ENCODE measurements at places on chromosomes 4 and X.

- no peak for DNase-seq
- no peaks in the 10 kb centered on the region for H3K4me1 ChIP-seq
- H3K4me3 ChIP-seq: no peak overlapping the region
- no peak overlapping the region for H3K27ac ChIP-seq
Observed at GRCh38 chr4:113745711-113746110, 15.8 kb downstream of the CAMK2D start.

GRCh38 chr4:110654254-110654635, 31.4 kb upstream of the PITX2 start:
- no peaks in the 10 kb centered on the region for H3K4me1 ChIP-seq
- no peak overlapping the region for H3K4me3 ChIP-seq
- no peaks in the 10 kb centered on the region for H3K27me3 ChIP-seq

DNA sequence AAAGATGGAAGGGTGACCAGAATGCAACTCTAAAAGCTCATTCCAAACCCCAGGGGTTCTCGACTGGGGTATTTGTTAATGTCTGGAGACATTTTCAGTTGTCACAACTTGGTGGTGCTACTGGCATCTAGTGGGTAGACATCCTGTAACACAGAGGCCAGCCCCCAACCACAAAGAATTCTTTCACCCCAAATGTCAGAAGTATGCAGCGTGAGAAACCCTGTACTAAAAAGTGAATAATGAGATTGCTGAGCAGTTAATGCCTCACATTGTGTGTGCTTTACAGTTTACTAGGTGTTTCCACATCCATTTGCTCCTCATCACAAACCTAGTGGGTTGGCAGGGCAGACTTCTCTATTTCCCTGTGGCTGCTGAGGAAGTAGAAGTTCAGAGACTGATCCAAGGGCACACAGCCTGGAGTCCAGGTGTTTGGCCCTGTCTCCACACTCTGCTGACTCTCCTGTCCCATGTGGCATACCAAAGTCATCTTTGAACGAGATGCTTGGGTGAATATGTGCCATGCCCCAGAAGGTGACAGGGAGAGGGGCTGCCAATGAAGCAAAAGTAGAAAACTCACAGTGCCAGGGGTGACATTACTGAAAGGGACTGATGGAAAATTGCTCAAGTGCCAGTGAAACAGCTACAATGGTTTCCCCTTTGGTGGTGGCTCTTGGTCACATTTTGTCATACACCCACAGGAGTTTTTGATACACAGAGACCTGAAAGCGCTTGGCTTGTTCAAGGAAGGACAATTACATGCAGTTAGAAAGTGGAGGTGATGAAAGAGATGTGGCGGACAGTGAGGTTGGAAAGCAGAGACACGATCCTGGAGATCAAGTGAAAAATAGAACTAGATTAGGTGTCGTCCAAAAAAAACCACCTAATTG, 10.1 kb upstream of the TMEM154 start:
- H3K4me3 ChIP-seq: no peak overlapping the region
- no peak for DNase-seq
- no peak overlapping the region for H3K27ac ChIP-seq
- no peaks in the 10 kb centered on the region for H3K36me3 ChIP-seq
- H3K27me3 ChIP-seq: no peaks in the 10 kb centered on the region

GRCh38 chr4:34158878-34159277, 2085.4 kb downstream of the ARAP2 start:
- H3K36me3 ChIP-seq: no peaks in the 10 kb centered on the region
- DNase-seq: no peak
- no peaks in the 10 kb centered on the region for H3K4me1 ChIP-seq
- no peaks in the 10 kb centered on the region for H3K27me3 ChIP-seq

DNA sequence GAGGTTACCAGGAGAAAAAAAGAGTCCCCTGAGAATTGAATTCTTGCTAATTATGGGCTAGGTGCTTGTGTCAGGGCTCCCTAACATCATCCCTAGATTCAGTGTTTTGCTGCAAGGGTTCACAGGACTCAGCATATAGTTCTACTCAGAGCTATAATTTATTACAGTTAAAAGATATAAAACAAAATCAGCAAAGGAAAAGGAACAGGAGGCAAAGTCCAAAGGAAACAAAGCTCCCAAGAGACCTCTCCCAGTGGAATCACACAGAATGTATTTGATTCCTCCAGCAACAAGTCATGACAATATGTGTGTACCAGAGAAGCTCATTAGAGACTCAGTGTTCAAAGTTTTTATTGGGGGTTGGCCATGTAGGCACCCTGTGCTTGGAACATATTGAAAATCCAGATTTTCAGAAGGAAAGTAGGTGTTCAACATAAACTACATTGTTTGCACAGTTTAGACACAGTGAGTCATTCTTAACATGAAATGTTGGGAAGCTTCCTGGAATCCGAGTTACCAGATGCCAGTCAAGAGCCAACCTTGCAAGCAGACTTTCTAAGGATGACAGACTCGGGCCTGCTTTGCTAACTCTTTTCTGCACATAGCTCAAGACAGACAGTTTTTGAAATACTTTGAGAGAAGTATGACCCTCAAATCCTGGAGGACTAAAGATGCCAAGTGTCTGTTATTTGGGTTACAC, 311.3 kb upstream of the EMCN start:
- no peak for DNase-seq
- H3K4me3 ChIP-seq: no peak overlapping the region
- no peak overlapping the region for H3K27ac ChIP-seq

GRCh38 chr4:118398226-118399090, 45.7 kb upstream of the PRSS12 start:
- H3K27me3 ChIP-seq: no peaks in the 10 kb centered on the region
- DNase-seq: no peak
- no peaks in the 10 kb centered on the region for H3K4me1 ChIP-seq
- no peaks in the 10 kb centered on the region for H3K36me3 ChIP-seq
- H3K4me3 ChIP-seq: no peak overlapping the region
- no peak overlapping the region for H3K27ac ChIP-seq

DNA sequence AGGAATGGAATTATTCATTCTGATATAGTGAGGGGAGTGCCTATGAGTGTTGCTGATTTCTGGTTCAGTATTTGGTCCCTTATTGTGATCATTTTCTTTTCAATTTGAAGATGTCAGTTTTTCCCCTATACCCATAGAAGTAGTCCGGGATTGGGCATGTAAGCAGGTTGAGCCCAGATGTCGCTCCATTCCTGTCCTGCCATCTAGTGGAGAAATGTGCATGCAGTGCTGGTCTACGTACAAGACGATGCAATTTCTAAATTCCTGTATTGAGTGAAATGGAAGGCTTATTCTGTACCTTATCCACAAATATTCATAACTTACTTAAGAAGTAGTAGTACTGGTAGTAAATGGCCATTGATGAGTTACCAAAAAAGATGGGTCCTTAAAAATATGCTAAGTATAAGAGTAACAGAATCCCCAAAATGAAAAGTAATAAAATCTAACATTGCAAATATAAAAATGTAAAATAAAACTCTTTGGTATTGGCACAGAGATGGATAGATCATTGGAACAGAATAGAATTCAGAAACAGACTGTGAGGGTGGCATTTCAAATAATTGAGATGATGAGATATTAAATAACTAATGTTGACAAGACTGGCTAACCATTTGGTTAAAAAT, 60.9 kb downstream of the UGT8 start:
- H3K4me1 ChIP-seq: no peaks in the 10 kb centered on the region
- no peak overlapping the region for H3K27ac ChIP-seq
- H3K36me3 ChIP-seq: no peaks in the 10 kb centered on the region
- no peak overlapping the region for H3K4me3 ChIP-seq
- H3K27me3 ChIP-seq: no peaks in the 10 kb centered on the region

- H3K36me3 ChIP-seq: no peaks in the 10 kb centered on the region
- H3K27ac ChIP-seq: no peak overlapping the region
- no peak for DNase-seq
- H3K4me1 ChIP-seq: no peaks in the 10 kb centered on the region
- H3K27me3 ChIP-seq: peaks cover 4% of the 10 kb centered on the region
- H3K4me3 ChIP-seq: no peak overlapping the region
Observed at GRCh38 chrX:1466971-1467561, 14.4 kb upstream of the ASMTL start.

GRCh38 chr4:112889199-112889598, 160.3 kb upstream of the ANK2 start:
- DNase-seq: no peak
- H3K27me3 ChIP-seq: no peaks in the 10 kb centered on the region
- peak overlapping the region; percentile 50 for H3K4me3 ChIP-seq
- no peaks in the 10 kb centered on the region for H3K4me1 ChIP-seq

- H3K27ac ChIP-seq: no peak overlapping the region
- peak overlapping the region; percentile 25 for H3K4me3 ChIP-seq
- H3K4me1 ChIP-seq: peaks cover 11% of the 10 kb centered on the region
Observed at GRCh38 chr4:48343035-48343434, 1.7 kb downstream of the SLAIN2 start.

DNA sequence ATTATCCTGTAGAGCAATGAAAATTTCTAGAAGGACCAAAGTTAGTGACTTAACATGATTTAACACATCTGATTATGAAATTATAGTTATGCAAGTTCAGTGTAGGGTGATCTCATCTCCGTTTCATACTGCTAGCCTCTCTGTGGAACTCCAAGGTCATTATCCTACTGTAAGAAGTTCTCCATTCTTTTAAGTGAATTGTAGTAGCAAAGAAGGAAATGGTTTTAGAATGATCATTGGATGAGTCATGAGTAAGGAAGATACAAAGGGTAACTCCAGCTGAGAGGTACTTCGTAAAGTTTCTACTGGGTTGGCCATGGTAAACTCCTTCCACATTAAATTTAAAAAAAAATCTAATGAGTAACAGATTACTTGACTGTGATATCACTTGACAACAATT, 215.0 kb upstream of the GIMD1 start:
- H3K27me3 ChIP-seq: no peaks in the 10 kb centered on the region
- H3K4me3 ChIP-seq: no peak overlapping the region
- H3K27ac ChIP-seq: no peak overlapping the region

GRCh38 chr4:100248476-100248875, 58.2 kb upstream of the DDIT4L start:
- H3K27me3 ChIP-seq: no peaks in the 10 kb centered on the region
- no peaks in the 10 kb centered on the region for H3K4me1 ChIP-seq
- no peak overlapping the region for H3K27ac ChIP-seq
- H3K36me3 ChIP-seq: no peaks in the 10 kb centered on the region
- no peak for DNase-seq
- no peak overlapping the region for H3K4me3 ChIP-seq

DNA sequence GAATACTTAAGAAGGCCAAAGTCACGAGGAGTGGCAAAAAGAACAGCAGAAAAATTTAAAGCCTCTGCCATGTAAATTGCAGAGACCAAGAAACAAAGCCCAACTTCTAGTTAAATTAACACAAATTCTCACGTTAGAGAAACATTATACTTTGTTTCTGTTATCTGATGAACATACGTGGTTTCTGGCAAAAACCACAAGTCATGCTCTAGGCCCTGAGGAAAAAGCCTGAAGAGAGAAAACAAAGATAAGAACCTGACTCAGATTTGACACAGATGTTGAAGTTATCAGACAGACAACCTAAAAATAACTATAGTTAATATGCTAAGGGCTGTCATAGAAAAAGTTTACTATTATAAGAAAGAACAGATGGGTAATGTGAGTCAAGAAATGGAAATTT, 149.1 kb upstream of the PCDH10 start:
- H3K4me1 ChIP-seq: no peaks in the 10 kb centered on the region
- H3K36me3 ChIP-seq: no peaks in the 10 kb centered on the region
- H3K4me3 ChIP-seq: no peak overlapping the region
- no peak overlapping the region for H3K27ac ChIP-seq

DNA sequence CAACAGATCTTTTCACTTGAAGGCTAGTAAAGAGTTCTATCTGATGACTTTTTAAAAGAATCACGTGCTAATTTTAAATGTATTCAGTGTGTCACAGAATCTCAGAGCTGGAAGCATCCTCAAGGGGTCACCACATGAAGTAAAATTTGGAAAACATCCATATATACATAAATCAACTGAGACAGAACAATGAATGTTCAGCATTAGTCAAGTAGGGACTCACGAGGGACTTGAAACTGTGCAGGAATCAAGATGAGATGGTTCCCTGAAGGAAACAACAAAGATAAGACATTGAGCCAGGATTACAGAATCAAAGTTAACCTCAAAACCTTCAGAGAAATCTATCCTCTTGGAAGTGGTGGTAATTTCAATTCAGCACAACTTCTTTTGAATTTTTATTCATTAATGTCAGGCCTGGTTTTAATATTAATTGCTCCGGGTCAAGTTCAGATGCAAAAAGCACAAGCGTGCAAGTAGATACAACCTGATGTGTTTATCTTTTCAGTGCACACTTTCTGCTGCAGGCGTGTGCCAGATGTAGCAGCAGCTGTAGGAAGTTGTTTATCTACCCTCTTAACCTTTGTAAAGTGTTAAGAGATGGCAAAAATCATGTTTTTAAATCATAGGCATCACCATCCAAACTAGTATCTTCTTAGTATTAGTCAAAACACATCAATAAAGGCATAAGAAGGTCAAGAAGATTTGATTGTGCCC, 87.7 kb upstream of the SRD5A3 start:
- no peaks in the 10 kb centered on the region for H3K4me1 ChIP-seq
- H3K27ac ChIP-seq: no peak overlapping the region
- H3K4me3 ChIP-seq: no peak overlapping the region
- no peaks in the 10 kb centered on the region for H3K27me3 ChIP-seq

- no peaks in the 10 kb centered on the region for H3K27me3 ChIP-seq
- H3K4me3 ChIP-seq: no peak overlapping the region
- H3K36me3 ChIP-seq: no peaks in the 10 kb centered on the region
Observed at GRCh38 chrX:82734140-82734539, 774.0 kb upstream of the POU3F4 start.

GRCh38 chrX:103656617-103657016, 27.8 kb downstream of the TCEAL1 start:
- H3K27ac ChIP-seq: no peak overlapping the region

GRCh38 chrX:151702026-151702714, 6.9 kb downstream of the PRRG3 start:
- H3K27ac ChIP-seq: no peak overlapping the region
- H3K27me3 ChIP-seq: no peaks in the 10 kb centered on the region
- DNase-seq: no peak
- no peaks in the 10 kb centered on the region for H3K4me1 ChIP-seq
- no peak overlapping the region for H3K4me3 ChIP-seq
- no peaks in the 10 kb centered on the region for H3K36me3 ChIP-seq

GRCh38 chrX:107713543-107714205, 61.9 kb downstream of the TSC22D3 start:
- H3K36me3 ChIP-seq: peaks cover 11% of the 10 kb centered on the region
- no peak for DNase-seq
- H3K27me3 ChIP-seq: no peaks in the 10 kb centered on the region
- peak overlapping the region; percentile 97 for H3K27ac ChIP-seq
- peaks cover 13% of the 10 kb centered on the region for H3K4me1 ChIP-seq

GRCh38 chr4:148514041-148514440, 71.8 kb upstream of the NR3C2 start:
- H3K36me3 ChIP-seq: no peaks in the 10 kb centered on the region
- no peak overlapping the region for H3K4me3 ChIP-seq
- DNase-seq: no peak
- H3K27ac ChIP-seq: no peak overlapping the region
- no peaks in the 10 kb centered on the region for H3K27me3 ChIP-seq

GRCh38 chr4:55386840-55387239, 8.9 kb upstream of the TMEM165 start:
- H3K27me3 ChIP-seq: no peaks in the 10 kb centered on the region
- H3K4me3 ChIP-seq: no peak overlapping the region
- no peaks in the 10 kb centered on the region for H3K4me1 ChIP-seq

GRCh38 chr4:157185363-157185762, 35.2 kb upstream of the GRIA2 start:
- no peaks in the 10 kb centered on the region for H3K36me3 ChIP-seq
- H3K27me3 ChIP-seq: no peaks in the 10 kb centered on the region
- DNase-seq: no peak
- no peak overlapping the region for H3K27ac ChIP-seq
- H3K4me1 ChIP-seq: no peaks in the 10 kb centered on the region
- H3K4me3 ChIP-seq: no peak overlapping the region

- no peaks in the 10 kb centered on the region for H3K27me3 ChIP-seq
- H3K36me3 ChIP-seq: no peaks in the 10 kb centered on the region
- no peak overlapping the region for H3K27ac ChIP-seq
Observed at GRCh38 chrX:106649523-106650428, 38.0 kb downstream of the RADX start.

All from ascending aorta (tissue), 2 donors.